NCI-H460 (cell line): ENCODE measurements at places on chromosomes 11 and 22.

DNA sequence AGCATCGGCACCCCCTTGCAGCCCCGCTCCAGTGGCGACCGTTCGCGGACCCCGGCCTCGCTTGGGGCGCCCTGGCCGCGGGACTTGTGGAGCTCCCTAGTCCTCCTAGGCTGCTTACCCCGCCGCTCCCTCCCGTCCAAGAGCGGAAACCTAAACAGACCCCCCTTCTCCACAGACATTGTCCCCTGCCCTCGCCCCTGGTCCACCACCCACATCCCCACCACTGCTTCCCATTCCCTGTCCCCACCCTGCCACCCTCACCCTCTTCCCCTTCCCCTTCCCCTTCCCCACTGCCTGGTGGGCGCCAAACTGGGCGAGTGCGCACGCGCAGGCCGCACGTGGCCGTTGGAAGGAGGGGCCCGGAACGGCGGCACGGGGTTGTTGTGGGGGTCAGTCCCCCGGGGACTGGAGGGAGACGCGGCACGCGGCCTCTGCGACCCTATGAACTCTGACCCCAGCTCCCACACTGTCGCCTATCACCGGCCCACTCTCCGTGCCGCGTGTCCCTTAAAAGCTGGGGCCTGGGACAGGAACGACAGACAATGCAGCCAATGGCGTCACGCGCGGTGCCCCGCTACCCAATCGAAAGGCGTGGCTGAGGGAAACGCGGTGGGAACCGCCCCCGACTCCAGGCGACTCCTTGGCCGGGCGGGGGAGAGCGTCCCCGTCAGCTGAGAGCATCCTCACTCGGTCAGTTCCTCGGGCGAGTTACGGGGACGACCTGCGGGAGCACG, at the start of gene SNX32:
Gene SNX32, plus strand, starts transcription at position 667 of the 734 bp plus-strand sequence. CDS start 103 bp downstream, outside the sequence.
- DNase-seq = no peak

DNA sequence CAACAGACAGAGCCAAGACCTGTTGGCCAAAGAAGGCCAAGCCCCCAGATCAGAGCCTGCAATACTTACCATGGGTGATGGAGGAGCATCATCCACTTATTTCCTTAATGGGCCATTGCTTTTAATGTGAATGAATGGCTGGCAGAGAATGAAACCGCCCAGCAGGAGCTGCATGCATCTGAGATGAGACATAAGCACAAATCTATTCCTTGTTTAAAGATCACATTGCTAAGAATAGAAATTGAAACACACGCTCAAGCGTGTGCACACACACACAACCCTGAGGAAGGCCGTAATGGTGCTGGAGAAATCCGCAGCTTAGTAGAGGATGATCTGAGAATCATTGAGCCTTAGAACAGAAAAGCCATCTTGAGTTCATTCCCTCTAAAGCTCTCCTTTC, 5.3 kb upstream of the RRAS2 start:
- no peak for DNase-seq

- DNase-seq = no peak
Measured at GRCh38 chr11:103494491-103494890, 385.3 kb downstream of the DYNC2H1 start.

DNA sequence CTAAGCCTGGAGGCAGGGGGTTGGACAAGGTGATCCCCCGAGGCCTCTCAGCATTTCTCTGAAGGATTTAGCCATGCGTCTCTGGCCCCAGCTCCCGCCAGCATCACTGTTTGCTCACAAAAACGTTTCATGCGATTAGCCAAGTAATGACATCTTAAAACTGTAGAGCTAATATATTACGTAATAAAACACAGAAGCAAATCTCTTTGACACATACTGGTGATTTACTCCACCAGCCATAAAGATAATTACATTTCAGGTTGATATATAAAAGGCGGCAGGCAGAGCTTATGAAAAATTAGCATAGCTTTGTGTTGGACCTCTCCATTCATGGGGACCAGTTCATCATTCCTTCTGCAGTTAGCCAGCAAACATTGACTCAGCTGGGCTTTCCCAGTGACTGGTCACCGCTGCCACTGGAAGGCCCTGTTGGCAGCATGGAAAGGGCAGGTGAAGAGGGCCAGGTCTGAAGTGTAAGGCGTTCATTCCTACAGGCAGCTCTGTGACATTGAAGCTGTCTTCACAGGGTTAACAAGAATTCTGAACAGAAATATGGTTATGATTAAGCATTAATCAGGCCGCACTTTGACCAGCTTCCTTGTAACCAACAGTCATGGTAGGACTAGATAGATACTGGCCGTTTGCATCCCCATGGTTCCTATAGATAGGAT, 150.3 kb downstream of the NECTIN1 start:
- DNase-seq = no peak

DNA sequence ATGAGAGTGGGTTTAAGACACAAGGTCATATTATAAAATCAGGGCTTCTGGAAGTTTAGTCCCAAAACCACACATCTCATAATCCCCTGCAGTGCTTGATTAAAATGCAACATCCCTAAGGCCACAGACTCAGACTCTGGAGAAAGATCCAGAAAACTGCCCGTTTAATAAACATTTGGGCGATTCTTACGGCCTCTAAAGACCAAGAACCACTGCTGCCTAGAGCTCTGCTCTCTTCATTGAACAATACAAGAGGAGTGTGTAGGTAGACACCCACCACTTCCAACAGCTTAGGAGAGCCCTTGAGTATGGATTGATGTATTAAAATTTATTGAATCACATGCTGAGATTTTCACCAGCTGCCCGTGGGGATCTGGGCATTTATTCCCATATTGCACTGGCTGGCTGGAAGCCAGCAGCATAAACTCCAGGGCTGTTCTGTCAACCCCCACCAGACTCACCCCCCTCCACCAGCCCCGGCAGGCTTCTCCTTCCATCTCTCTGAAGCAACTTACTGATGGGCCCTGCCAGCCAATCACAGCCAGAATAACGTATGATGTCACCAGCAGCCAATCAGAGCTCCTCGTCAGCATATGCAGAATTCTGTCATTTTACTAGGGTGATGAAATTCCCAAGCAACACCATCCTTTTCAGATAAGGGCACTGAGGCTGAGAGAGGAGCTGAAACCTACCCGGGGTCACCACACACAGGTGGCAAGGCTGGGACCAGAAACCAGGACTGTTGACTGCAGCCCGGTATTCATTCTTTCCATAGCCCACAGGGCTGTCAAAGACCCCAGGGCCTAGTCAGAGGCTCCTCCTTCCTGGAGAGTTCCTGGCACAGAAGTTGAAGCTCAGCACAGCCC, 749 bp upstream of the BEST1 start:
- peak; percentile 94 for DNase-seq

- no peak for DNase-seq
Measured at GRCh38 chr11:1129611-1130160, 28.1 kb upstream of the MUC5AC start.
